ENCODE measurements at places on chromosomes 12 and 14. TPM values are rescaled to one million over a fixed set of nuclear protein-coding genes. Genes with fewer than 3 reads are reported as not detected.

DNA sequence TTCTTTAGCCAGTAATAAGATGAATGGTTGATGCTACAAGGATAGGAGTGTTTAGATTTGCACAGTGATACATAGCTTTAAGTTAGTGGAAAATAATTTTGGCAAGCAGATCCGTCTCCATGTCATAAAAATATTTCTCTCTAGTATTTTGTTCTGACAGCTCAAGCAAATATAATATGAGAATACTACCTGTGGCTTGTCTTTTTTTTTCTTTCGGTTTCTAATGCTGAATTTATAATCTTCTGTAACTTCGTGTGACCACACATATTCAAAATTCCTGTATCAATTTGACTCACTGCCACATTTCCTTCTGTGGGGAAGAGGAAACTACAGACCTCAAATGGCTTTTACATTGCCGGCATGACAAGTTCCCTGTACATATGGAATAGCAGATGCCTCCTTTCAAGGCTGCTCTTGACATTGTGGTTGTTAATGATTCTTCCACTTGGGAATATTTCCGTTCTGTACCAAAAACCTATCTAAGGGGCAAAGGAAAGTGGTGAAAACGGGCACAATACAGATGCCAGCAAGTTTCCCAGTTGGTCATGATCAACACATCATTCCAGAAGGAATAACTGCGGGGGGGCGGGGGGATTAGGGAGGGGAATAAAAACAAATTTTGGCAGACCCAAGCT lies 103.6 kb upstream of the CCDC91 start:
- DNase-seq = no peak

- no peak for DNase-seq
Measured at GRCh38 chr12:54624315-54625279, 10.1 kb downstream of the LACRT start.

DNA sequence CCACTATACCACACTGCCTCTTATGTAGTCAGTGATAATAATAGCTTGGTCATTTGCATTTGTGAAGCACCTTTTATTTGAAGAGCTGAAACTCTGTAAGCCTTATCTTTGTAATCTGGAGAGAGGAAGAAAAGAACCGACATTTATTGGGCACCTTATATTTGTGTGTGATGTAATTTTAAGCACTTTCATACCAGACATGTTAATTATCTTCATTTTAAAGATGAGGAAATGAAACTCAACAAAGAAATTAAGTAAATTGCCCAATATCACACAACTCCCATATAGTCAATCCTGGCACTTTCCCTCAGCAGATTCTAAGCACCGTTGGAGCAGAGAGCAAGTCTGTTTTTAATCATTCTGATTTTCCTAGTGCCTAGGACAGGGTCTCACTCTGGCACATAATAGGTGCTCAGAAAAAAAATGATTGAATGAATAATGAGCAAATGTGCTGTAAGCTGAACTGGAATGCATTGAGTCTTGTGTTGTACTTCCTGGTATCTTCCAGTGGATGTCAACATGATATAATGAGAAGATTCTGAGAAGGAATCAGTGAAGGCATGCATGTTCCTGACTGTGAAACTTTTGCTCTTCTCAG lies 418.9 kb downstream of the ZFP36L1 start:
- no peak for DNase-seq

DNA sequence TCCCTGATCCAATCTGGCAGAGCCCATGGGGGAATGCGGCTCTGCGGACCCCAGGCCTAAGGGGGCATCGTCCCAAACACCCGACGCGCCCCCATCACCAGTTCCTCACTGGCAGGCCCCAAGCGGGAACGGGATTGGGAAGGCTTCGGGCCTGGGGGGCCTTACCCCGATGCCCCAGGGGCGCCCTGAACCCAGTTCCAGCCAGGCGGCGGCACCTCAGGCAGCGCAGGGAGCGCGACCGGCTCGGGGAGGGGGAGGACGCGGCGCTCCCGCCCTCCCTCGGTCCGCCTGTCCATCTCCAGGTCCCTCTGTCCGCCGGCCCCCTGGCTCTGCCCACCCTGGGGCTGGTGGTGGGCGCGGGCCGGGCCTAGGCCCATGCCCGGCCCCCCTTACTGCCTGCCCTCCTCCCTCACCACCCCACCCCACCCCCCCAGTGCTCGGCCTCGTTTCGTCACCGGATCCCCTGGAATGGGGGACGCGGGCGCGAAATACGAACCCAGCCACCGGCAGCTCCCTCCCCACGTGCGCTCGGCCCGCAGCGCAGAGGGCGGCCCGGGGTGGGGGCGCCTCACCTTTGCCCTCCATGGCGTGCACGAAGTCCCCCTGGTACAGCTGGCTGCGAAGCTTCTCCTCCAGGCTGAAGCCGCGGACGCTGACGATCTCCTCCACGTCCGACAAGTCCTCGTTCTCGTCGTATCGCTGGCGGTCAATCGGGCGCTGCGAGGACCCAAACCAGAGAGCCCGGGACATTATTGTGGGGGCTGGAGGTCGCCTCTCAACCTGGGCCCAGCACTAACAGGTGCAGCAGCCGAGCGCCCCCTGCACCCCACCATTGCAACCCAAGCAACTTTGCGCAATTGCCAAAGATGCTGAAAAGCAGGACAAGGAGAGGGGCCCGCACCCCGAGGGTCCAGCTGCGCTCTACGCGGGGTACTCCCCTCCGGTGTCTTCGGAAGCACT lies 2.3 kb downstream of the KDM2B start:
- DNase-seq = no peak

DNA sequence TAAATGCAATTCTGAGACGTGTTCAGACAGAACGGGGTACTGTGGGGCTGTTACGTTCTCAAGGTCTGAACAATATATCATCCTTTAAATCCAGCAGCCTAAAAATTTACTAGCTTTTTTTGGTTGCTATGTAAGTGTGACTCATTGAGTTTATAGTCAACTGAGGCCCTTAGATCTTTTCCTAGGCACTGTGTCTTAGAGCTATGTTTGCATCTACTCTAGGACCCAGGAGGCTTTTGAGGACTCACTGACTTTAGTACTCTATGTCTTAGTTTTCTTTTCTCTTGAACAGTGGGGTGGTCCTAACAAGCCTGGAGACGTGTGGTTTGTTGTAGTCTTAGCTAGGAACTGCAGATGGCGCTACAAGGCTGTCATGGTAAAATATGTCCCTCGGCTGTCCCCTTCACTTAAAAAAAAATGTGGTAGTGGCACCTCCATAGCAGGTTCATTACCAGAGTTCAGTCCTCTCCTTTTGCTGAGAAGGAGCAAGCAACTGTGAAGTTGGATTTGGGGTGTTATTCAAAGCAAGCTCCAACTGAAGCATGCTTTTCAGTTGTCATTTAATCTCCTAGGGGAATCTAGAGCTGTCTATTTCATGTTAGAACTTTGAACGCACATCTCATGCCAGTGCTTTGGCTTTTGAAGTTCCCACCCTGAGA lies 8.7 kb upstream of the SPATS2 start:
- DNase-seq = no peak

GRCh38 chr12:6684609-6685008 lies 4.6 kb downstream of the ZNF384 start:
- no peak for DNase-seq

GRCh38 chr14:96698960-96699539 lies 98.1 kb upstream of the VRK1 start:
- DNase-seq = no peak

- no peak for DNase-seq
Measured at GRCh38 chr14:58430156-58430555, 2.6 kb downstream of the KIAA0586 start.

GRCh38 chr12:33222357-33222756 lies 217.3 kb downstream of the SYT10 start:
- no peak for DNase-seq

DNA sequence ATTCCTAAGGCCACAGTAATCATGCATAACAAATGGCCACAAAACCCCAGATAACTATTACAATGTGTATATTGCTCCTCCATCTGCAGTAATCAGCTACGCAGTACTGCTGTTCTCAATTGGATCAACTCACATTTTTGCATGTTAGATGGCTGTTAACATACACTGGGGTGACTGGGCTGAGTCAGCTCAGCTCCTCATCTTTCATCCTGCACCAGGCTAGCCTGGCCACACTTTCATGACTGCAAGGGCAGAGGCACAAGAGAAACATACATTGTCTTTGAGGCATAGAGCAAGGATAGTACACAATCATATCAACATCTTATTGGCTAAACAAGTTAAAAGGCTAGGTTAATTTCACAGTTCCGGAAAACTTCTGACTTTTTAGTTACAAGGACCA lies 306.6 kb downstream of the SLC6A15 start:
- DNase-seq = no peak

- no peak for DNase-seq
Measured at GRCh38 chr14:52536269-52536668, 16.0 kb downstream of the TXNDC16 start.

Gene RIN3
- 16.1 TPM for polyA plus RNA-seq

Gene PDZRN4
- polyA plus RNA-seq = 0.57 TPM

Gene SIX1
- polyA plus RNA-seq = 0.86 TPM

All from right lung (tissue), 10 donors.